ENCODE measurements at places on chromosomes 16 and 17.

GRCh38 chr16:87131996-87132345, 185.2 kb downstream of the C16orf95 start:
- DNase-seq = no peak

GRCh38 chr16:85752511-85753420, 1.9 kb upstream of the C16orf74 start:
- DNase-seq = no peak

- peak; percentile 6 for DNase-seq
Observed at GRCh38 chr17:55660178-55660886, 62.3 kb downstream of the TMEM100 start.

- DNase-seq = no peak
Observed at GRCh38 chr16:57518520-57518919, 17.9 kb downstream of the CCDC102A start.

GRCh38 chr16:14121142-14121541, 50.0 kb downstream of the MRTFB start:
- DNase-seq = no peak

DNA sequence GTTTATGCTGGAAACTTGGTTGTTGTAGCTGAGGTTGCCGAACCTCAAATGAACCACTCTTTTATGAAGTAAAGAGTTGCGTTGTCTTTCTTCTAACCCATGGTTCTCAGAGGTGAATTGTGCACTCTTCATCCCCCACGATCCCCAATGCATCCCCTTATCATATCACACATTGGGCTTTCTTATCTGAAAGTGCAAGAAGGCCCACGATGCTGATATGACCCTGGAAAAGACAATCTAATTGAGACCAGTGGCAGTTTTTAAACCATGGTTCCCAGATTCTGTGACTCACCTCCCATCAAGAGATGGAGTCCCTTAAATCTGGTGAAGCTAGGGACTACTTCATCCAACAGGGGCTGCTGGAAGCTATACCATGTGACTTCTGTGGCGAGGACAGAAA, 156.3 kb upstream of the IRX3 start:
- DNase-seq = no peak

GRCh38 chr16:49704586-49705155, 151.2 kb downstream of the ZNF423 start:
- no peak for DNase-seq

GRCh38 chr16:70419384-70420327, 19.2 kb downstream of the ST3GAL2 start:
- no peak for DNase-seq

- DNase-seq = no peak
Observed at GRCh38 chr17:64448665-64449512, at the start of gene MILR1. Gene MILR1 (plus strand): TSS chr17:64449115. CDS start chr17:64449169, 54 bp downstream.

DNA sequence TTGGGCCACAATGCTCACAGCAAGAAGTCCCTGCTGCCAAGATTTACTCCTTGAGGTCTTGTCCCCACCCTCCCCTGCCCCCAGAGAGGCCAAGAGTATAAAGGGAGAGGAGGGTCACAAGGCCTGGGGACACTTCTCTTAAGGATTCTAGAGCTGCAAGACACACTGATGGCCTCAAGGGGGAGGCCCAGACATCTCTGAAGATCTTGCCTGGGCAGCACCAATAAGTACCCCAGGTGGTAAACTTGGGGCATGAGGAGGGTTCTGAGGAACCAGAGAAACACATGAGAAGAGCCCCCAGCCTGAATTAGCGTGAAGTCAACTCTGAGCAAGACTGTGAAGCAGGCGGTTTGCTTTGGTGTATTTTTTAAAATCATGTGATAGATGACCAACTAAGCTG, 26.8 kb upstream of the MTMR4 start:
- no peak for DNase-seq

Measured in NCI-H1417 (cell line).